ENCODE measurements at places on chromosomes 2 and 18.

DNA sequence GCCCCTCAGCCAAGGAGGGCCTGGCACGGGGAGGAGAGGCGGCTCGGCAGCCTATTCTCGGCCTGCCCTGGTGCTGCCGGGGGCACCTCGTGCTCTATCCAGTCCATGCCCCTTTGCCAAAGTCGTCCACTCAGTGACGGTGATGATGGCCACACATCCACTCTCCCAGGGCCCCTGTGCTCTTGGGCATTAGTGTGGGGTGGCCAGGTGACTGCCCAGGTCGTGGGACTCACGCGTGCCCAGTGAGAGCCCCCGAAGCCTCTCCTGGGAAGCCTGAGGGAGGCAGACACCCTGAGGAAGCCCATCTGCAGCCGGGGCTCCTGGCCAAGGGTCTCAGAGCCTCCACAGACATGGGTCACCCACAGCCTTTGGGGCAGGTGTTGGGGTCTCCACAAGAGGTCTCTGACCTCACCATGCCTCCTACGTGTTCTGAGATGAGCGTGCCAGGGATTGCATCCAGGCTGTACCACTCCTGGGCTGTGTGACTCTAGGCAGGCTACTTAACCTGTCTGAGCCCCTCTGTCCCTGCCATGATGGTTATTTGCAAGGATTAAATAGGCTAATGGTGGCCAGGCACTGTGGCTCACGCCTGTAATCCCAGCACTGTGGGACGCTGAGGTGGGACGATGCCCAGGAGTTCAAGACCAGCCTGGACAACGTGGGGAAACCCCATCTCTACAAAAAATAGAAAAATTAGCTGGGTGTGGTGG is 12.9 kb downstream of the RAMP1 start:
- DNase-seq = no peak

GRCh38 chr2:146388757-146389156 is 1456.1 kb upstream of the ACVR2A start:
- no peak for DNase-seq

GRCh38 chr2:129905664-129906081 is 73.8 kb upstream of the RAB6C start:
- DNase-seq = no peak

DNA sequence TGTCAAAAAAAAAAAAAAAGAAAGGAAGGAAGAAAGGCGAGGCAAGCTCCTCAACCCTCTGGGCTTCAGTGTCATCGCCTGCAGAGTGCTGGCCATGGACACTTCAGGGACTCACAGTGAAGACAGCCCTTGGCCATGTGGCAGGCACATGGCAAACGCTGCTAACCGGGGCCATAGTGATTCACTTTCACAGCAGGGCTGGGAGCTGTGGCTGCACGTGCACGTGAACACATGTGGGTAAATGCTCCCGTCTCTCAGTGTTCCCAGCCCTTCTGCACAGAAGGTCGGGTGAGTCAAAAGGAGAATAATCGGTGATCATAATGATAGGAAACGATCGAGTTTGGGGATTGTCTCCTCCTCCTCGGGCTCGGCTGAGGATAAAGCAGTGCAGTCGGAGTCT is 46.1 kb upstream of the UBE2F start:
- no peak for DNase-seq

DNA sequence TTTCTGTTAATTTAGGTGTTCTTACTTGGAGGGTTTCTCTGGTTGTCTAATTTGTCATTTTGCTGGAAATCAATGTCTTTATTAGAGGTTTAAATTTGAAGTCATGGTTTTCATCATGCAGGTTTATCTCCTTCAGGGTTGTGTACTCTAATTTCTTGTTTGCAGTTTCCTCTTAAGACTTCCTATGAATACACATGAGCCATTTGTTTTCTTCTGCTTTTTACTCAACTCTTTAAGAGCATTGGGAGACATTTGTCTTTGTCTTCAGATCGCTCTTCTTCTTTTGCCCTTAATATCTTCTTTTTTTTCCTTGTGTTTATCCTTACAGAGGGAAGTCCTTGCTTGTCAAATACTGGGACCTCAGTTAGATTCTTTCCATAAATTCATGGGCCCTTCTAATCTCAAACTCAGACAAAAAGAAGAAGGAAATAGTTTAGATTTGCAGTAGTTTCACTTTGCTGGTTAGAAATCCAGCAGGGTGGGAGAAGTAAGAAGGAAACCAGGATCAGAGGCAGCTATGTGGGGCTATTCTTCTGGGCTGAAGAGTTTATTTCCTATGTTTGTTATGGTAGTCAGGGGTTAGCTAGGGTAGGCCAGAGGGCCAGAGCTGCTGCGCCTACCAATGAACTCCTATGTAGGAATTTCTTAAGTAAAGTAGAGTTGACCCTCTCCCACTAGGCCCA is 176.6 kb downstream of the DYSF start:
- DNase-seq = no peak

DNA sequence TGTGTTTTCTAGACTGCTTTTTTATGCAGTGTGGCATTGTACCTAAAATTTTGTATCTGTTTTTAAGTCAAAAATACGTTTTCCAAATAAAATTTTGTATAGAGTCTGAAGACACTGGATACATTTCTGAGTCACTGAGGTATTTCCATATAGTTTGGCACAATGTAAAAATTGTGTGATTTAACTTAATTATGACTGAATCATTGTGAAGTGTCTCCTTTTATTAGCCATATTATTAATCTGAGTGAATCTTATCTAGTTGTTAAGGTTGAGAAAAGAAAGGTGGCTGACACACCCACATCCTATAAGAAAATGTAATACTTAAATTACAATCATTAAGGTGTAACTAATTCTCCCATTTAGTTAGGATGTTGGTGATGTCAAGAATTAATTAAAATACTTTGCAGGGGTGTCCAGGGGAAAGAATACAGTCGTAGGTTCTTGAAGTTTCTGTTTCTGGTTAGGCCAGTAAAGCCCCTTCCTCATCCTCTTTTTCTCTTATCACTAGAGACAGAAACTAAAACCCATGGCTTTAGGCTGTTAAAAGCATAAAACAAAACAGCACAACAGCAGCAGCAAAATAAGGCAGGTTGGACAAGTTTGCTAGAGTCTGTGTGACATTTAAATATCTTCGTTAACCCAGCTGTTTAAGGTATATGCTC is 71.6 kb downstream of the UBE2E3 start:
- no peak for DNase-seq

DNA sequence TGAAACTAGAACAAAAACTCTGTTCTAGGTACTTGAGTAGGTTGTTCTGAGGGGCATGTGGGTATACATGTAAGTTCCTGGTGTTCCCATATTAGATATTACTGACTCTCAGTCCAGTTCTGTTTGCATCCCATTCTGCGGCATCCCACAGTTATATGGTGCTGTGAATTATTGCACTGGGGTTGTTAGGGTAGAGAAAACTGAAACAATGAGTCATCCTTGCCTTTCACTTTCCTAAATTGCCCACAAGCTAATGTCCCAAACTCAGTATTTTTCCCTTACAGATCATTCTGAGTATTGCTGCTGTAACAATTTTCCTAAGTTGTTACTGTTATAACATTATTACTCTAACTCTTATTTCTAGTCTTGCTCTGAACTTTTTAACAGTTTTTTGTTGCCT is 3.0 kb downstream of the WDR75 start:
- peak; percentile 9 for DNase-seq

DNA sequence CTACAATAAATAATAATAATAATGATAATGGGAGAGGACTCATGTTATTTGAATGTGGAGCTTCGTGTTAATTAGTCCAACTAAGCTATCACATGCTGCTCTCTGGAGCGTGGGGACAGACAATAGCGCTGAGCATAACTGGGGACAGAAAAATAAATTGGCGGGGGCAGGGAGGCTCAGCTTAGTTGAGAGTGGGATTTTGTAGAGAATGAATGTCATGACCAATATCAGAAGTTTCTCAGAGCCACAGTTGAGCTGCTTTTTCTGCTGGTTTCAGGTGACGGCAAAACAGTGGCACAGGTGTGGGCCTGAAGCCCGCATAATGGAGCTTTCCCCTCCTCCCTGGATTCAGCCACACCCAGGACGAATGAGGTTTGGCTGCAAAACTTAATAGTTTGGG is 111.1 kb upstream of the CAB39 start:
- DNase-seq = no peak

DNA sequence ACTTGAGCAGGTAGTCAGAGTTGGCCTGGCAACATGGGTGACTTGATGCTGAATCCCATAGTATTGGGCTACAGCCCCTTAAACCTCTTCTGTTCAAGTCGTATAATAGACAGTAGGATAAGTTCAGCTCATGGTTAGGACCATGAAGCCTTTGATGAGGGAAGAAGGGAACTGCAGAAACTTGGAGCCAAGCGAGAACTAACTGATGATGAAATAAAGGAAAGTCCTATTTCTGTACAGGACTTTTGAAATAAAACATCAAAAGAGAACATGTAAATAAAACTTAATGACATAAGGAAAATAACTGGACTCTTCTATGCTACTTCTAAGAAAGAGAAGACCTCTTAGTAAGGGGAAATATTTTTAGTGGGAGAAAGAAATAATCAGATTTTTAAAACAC is 51.2 kb upstream of the UGP2 start:
- DNase-seq = peak; percentile 39

DNA sequence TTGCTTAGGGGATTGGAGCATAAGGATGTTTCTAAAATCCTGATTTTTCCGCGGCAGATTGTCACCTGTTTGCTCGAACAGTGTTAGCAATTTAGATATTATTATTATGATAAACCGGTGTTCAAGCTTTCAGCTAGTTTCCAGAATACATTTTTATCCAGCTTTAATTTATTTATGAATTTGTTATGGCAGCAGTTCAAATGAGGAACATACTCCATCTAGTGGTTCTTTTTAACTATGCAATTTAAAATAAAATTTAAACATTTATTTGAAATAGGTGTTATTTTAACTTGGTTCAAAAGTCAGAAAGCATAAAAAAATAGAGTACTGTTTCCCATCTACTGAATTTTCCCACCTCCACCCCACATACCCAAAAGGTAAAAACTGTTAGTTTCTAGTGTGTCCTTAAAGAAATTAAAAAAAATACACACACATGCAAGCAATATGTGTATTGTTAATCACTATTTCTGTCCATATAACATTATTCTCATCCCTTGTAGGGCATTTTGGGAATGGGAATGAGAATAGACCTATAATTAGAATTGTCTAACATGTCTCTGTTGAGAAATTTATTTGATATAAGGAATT is 23.2 kb downstream of the ACOXL start:
- peak; percentile 36 for DNase-seq

GRCh38 chr2:192978395-192978794 is 783.7 kb upstream of the TMEFF2 start:
- no peak for DNase-seq

DNA sequence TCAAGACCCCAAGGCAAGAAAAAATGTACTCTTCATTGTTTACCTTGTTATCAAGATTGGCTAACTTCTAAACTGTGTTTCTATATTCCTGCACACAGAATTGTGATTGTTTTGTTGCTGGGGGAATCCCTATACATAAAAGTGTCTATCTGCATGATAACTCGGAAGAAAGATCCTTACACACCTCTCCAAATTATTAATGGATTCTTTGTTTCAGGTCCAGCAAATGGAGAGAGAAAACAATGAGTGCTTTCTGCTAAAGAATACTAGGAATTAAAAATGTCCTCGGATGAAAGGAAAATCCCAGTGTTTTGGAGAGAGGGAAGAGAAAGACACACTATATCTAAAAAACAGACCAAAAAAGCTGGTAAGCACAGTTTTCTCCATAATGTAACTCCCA is 6.2 kb upstream of the DAPL1 start:
- DNase-seq = no peak

DNA sequence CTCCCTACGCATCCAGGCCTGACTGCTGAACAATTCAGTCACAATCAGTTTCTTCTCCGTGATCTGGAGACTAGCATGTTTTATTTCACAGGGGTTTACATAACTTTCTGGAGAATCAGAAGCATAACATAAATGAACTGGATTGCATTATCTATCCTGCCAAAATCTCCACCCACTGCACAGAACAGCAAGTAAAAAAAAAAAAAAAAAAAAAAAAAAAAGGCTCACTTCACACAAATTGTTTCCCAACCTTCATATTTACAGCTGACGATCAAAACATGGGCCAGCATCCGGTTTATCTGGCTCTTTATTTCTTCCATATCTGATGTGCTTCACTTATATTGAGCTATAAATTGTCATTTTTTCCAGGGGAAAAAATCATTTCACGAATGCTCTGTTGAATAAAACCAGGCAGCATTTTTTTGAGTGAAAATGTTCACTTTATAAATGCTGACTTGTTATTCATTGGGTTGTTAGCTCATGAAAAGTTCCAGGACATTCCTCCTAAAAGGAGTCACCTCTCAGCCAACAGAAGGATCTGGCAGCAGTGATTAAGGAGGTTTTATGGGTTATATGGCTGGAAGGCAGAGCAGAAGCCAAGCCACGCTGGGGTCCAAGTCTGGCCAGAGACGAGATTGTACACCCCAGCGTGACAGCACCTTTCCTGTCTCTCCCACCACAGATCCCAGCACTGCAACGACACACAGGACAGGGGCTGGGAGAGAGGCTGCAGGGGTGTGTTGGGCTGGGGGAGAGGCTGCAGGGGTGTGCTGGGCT is 51.2 kb upstream of the GLI2 start:
- DNase-seq = peak; percentile 86

DNA sequence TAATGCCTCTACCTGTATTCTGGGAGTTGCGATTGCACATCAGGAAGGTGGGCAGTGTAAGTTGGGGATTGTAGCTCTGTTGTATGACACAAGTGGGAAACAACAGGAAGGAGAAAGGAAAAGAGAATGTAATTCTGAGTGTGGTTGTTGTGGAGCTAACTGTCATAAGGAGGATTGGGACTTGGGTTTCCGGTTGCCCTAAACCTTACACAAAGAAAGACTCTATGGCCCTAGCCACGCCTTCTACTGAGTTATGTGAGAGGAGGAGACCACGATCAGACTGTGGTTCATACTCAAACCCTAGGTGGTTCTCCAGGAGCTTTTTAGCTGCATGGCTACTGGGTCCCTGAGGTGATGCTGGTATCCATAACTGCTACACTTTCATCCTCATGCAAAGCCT is 86.5 kb downstream of the TANC1 start:
- DNase-seq = no peak

GRCh38 chr2:86225581-86225980 is 26.3 kb downstream of the MRPL35 start:
- peak; percentile 63 for DNase-seq

DNA sequence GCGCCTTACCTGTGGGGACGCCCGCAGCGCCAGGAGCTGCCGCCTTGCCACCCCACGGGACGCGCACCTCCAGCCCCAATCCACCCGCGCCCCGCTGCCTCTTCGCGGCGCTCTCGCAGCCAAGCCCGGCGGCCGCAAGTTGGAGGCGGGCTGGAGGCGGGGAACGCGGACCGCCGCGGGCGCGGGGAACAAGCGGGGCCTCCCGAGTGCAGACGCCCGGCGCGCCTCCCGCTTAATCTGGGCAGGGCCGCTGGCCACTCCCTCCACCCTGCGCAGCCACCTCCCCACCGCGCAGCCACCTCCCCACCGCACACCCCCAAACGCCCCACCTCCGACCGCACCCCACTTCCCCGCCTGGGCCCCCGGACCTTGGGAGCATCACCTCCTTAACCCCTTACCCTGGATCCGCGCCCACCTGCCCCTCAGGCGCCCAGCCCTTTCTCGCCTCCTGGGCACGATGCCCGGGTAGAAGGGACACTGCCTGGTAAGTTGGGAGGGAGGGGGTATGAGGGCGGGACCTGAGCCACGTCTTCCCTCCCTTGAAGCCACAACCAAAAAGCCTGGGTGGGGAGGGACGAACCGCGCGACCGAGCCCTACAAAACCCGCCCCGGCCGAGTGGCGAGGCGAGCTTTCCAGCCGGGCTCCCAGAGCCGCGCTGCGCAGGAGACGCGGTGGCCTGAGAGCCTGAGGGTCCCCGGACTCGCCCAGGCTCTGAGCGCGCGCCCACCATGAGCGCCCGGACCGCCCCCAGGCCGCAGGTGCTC is at the start of the genes COL4A3 and COL4A4:
COL4A3 (plus strand) TSS at position 627 of the 765 bp plus-strand sequence; CDS start at position 730, 103 bp downstream.
COL4A4 (minus strand) TSS at position 208 of the 765 bp plus-strand sequence. CDS start 16,722 bp downstream, outside the sequence.
- DNase-seq = peak; percentile 18

- DNase-seq = no peak
These were observed 117.0 kb upstream of the CYP1B1 start for GRCh38 chr2:38192976-38193375.

All from fibroblast of the aortic adventitia (primary cell).